Glomerular endothelial cell (primary cell): ENCODE measurements at places on chromosomes 11 and 22.

GRCh38 chr11:83191986-83192385 is 1.5 kb upstream of the ANKRD42 start:
- DNase-seq, result no peak

- no peak for DNase-seq
These were observed 20.7 kb upstream of the IZUMO1R start for GRCh38 chr11:94283678-94284077.

GRCh38 chr11:1908618-1909017 is 10.9 kb upstream of the TNNT3 start:
- peak; percentile 90 for DNase-seq

DNA sequence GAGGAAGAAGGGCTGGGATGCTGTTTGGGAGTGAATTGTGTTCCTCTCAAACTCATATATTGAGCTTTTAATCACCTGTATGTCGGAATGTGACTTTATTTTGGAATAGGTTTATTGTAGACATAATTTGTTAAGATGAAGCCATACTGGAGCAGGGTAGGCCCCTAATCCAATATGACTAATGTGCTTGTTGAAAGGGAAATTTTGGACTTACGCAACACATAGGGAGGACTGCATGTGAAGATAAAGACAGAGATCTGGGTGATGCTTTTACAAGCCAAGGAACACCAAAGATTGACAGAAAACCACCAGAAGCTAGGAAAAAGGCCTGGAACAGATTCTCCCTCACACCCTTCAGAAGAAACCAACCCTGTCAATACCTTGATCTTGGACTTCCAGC is 43.2 kb upstream of the OVCH2 start:
- no peak for DNase-seq

DNA sequence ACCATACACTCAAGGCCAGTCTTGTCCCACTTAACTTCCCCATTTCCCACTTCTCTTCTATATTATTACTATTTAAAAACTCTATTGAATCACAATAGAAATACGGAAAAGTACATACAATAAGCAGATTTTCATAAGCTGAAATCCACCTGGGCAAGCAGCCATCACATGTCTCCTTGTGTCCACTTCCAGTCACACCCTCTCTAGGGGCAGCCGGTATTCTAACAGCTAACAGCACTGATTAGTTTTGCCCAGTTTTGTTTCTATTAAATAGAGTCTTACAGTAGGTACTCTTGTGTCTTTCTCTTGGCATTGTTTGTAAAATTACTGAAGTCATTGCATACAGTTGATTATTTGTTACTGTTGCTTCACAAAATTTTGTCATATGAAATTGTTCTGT is 37.8 kb downstream of the PPP6R3 start:
- no peak for DNase-seq

GRCh38 chr11:109424901-109425300 is 2.9 kb downstream of the C11orf87 start:
- no peak for DNase-seq

DNA sequence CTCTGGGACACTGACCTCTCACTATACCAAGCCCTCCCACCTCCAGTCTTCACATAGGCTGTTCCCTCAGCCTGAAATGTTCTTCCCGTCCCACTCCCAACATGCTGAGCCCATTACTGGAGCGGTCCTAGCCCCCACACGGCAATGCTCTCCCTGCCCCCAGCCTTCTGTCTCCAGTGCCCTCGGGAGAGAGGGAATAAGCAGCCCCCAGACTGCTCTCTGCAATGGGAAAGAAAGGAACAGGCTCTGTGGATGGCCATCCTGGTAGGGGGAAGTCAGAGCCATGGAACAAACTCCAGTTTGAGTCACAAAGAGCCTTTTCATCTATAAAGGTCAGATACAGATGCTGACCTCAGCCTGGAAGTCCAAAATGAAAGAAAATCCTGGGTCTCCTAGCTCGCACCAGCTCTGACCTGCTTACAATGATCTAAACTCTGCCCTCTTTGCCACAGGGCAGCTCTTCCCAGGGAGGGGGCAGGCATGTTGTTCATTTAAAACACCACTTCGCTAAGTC is 62.6 kb downstream of the FLRT1 start:
- DNase-seq, result no peak

DNA sequence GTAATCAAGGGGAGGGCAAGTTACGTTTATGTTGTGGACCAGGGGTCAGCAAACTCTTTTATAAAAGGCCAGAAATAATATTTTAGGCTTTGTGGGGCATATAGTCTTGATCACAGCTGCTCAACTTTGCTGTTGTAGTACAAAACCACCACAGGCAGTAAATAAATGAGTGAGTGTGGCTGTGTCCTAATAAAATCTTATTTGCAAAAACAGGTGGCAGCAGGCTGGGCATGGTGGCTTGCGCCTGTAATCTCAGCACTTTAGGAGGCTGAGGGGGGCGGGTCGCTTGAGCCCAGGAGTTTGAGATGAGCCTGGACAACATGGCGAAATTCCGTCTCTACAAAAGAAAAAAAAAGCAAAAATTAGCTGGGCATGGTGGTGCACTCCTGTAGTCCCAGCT is 57.9 kb upstream of the NUP160 start:
- no peak for DNase-seq

- DNase-seq, result no peak
These were observed 14.9 kb downstream of the VSIG10L2 start for GRCh38 chr11:125960771-125961170.

GRCh38 chr22:26757496-26757895 is 100.1 kb downstream of the MIAT start:
- DNase-seq, result no peak

DNA sequence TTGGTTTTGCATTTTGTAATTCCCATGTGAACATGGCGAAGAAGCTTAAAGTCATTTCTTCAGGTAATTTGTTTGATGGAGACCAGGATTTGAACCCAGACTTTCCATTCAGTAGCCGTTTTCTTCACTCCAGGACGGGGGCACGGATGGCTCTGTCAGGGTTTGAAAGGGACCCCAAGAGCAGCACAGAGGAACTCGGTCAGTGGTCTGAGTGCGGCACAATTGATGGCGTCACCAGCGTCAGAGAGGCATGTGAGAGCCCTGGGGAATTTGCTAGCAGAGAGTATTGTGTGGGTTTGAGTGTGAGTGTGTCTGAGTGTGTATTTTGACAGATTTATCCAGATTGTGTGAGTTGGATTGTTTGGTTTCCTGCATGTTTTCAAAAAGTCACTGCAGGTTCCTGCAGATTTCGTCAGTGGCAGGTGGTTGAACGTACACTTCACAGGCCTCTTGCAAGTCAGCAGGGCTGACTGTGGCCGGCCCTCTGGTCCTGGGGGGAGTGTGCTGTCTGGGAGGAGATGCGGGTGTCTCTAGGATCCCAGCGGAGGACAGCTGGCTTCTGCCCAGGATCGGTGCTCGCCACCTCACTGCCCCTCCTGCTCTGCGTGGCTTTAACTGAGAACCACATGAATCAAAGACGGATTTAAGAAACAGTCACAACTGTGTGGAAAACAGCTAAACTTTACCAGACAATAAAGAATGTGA is 199.3 kb downstream of the TBC1D22A start:
- DNase-seq, result no peak

DNA sequence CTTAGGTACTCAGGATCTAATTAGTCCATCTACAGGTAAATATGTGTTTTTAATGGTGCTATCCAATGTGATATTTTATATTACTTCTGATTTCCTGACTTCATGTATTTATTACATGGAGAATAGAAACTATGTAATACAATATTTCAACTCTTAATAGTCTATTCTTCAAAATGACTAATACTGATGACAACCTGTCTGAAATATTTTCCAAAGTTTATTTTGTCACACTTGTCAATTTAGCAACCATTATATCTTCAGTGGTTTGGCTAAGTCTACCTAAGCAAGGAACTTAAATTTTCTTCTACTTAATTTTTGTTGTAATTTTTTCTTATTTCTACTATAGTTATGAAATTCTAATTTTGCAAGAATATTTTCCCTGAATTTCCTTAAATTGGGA is 55.0 kb upstream of the CNTN5 start:
- DNase-seq, result no peak

DNA sequence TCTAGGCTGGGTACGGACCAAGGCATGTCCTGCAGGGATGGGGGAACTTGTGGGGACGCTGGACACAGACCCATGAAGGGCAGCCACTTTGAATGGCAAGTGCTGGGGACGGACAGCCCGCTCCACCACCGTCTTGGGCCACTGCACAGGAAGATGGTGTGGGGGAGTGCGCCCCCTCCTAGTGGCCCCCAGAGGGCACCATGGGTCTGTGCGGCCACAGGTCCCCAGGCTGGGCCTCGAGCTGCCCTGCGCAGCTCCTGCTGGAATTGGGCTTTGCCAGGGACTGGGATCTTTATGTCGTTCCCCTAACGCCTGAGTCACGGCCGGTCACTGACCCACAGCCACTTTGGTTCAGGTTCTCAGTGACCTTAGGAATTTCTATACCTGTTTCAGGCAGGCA is 44.4 kb downstream of the NAT10 start:
- no peak for DNase-seq

GRCh38 chr11:5690736-5691135 is 1.1 kb downstream of the TRIM22 start:
- no peak for DNase-seq

DNA sequence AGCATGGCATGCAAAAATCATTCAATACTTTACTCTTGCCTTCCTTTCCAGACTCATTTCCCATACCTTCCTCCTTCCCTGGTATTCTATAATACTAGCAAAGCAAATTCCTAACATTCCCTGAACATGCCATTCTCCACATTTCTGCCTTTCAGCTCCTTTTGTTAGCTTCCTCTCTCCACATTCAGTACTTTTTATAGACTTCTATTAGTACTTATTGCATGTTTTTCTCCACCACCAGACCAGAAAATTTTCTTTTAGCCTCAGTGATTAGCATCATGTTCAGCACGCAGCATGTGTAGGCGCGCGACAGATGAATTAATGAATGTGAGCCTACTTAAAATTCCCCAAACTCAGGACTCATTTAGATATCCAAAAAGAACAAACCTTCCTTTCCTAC is 935.3 kb downstream of the DLG2 start:
- no peak for DNase-seq
